ENCODE measurements at places on chromosomes 7 and 10.

- no peak for DNase-seq
Observed at GRCh38 chr10:790821-791551, 101.5 kb upstream of the DIP2C start.

DNA sequence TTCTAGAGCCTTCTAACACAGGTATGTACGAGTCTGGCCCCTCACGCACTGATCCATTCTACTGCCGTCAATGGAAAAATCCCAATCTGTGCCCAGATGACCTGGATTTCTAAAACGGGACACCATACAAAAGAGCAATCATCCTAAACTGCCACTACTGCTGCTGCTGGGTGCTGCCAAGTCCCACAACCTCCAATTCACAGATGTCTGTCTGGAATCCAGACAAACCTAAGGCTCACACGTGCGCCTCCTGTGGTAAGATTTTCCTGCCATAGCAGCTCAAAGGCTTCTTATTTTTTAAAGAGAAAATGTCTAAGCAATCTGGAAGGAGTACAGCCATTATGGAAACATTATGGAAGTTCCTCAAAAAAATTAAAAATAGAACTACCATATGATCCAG, 40.9 kb downstream of the JCAD start:
- DNase-seq = no peak

- DNase-seq = no peak
Observed at GRCh38 chr10:59967079-59967478, 60.7 kb upstream of the CCDC6 start.

- peak; percentile 30 for DNase-seq
Observed at GRCh38 chr10:114815791-114816190, 5.8 kb upstream of the FHIP2A start.

DNA sequence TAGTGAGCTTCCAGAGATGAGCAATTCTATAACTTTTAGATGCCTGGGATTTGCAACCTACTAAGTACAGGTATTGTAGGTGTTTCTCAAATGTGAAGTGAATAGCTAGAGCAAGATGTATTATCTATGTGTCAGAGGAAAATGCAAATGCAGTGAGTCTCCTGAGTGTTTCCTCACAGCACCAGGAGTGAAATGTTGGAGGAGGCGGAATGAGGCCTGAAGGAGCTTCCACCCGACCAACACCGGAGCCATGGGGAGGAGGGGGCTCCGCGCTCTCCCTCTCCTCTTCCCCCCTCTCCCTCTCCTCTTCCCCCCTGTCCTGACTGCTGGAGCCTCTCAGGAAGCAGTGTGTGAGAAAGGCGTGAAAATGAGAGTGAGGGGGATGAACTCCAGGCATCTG, 79.9 kb upstream of the RNF32 start:
- DNase-seq = no peak

DNA sequence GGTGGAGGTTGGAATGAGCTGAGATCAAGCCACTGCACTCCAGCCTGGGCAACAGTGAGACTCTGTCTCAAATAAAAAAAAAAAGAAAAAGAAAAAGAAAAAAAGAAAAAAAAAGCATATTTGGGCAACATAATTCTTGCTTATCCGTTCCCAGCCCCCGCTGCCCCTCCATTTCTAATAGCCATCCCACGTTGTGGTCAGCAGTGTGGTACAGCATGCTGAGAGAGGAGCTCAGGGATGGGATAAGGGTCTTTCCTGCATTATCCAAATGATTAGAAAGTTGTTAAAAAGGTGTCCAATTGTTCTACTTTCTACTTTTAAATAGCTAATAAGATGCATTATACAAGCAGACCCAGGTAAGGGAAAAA, 104.9 kb upstream of the ZNF92 start:
- DNase-seq = no peak

- no peak for DNase-seq
Observed at GRCh38 chr7:31724696-31725095, 37.7 kb downstream of the PPP1R17 start.

- DNase-seq = peak; percentile 72
Observed at GRCh38 chr7:48035967-48036478, 680 bp downstream of the C7orf57 start.

- no peak for DNase-seq
Observed at GRCh38 chr7:148866362-148866761, 17.7 kb downstream of the EZH2 start.

- DNase-seq = no peak
Observed at GRCh38 chr7:152737833-152738232, 21.7 kb upstream of the ACTR3B start.

DNA sequence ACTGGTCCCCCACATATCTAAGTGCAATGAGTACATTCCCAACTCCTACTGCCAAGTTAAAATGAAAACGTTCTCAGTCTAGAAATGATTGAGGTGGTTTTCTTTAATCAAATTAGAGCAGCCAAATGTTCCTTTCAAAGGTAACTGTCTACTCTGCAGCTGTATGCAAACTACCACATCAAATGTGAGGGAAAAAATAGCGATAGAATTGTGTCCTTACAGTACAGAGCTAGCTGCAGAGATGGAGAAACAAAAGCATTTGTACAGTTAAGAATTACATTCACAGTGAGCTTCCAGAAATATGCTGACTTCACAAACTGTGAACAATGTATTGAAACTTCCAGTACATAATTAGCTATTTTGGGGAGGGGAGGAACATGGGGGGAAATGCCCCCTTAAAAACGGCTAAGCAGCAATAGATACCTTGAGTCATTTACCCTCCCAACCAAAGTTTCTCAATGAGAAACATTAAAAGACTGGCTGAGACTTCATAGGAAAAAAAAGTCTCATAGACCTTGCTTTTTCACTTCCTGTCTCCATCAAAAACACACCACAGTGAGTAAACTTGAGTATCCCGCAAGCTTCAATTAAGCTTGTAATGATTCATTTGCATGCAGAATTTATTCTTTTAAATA, 22.9 kb downstream of the CDK6 start:
- peak; percentile 75 for DNase-seq

DNA sequence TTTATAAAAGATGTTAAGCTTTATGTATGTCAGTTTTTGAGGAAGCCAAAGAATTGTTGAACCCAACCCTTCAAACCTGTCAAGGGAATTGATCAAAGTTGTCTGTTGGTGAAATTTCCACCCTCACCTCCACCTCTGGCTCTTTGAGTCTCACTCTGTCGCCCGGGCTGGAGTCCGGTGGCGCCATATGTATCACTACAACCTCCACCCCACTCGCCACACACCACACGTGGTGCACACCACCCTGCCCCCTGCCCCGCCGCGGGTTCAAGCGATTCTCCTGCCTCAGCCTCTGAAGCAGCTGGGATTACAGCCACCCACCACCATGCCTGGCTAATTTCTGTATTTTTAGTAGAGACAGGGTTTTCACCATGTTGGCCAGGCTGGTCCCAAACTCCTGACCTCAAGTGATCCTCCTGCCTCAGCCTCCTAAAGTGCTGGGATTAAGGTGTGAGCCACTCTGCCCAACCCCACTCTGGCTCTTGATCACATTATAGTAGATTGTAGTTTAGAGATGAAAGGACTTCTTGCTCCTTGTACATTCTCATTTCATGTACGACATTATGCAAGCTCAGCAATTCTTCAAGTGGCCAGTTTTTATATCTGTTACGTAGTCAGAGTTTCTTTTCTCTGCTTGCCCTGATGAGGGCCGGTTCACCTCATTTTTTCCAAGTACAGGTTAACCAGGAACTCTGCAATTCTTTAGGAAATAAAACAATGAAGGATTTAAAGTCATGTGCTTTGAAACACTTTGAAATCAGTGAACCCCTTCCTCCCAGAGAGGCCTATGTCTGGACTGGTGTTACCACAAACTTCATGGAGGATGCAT, 7.0 kb downstream of the BAMBI start:
- DNase-seq = no peak

DNA sequence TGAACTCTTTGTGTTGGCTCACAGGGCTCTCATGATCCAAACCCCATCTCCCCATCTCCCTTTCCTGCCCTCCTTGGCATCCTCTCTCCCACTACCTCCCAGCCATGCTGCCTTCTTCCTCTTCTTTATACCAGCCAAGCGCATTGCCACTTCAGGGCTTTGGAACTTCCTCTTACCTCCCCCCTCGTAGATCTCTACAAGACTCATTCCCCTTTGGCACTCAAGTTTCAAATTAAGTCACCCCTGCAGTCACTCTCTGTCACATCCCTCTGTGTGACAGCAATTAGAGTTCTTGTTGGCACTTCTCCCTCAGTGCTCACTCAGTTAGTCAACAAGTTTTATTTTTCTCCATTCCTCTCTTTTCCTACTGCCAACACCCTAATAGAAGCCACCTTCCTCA, 20.8 kb upstream of the NRP1 start:
- DNase-seq = peak; percentile 9

- DNase-seq = peak; percentile 69
Observed at GRCh38 chr7:80135309-80136104, 876 bp downstream of the GNAI1 start.

Data from GM23248 (cell line).